Purkinje cell (primary cell): ENCODE measurements at places on chromosomes 3 and 15. TPM values are rescaled to one million over a fixed set of nuclear protein-coding genes. Genes with fewer than 3 reads are reported as not detected.

CX3CR1 gene
- polyA plus RNA-seq = 0.43 TPM in 1 of 2 replicates, not detected in the other

SRGAP3 gene
- 14.0 and 36.2 TPM in 2 replicates for polyA plus RNA-seq

RHOV gene
- polyA plus RNA-seq = 0.36 TPM in 1 of 2 replicates, not detected in the other

WDR5B gene
- 0.11 and 0.45 TPM in 2 replicates for polyA plus RNA-seq

ESYT3 gene
- polyA plus RNA-seq = 5.1 and 12.4 TPM in 2 replicates

SYNM gene
- polyA plus RNA-seq = 5.0 and 8.4 TPM in 2 replicates

SPINK8 gene
- not detected in 2 replicates for polyA plus RNA-seq

P2RY14 gene
- 2.1 TPM in 1 of 2 replicates, not detected in the other for polyA plus RNA-seq

CLDN16 gene
- polyA plus RNA-seq = not detected in 2 replicates

IMPG2 gene
- 0.05 and 0.27 TPM in 2 replicates for polyA plus RNA-seq

SLC6A20 gene
- not detected in 2 replicates for polyA plus RNA-seq

SYNPR gene
- polyA plus RNA-seq = 8.6 and 36.9 TPM in 2 replicates

GOLGA6L10 gene
- 0.42 and 1.0 TPM in 2 replicates for polyA plus RNA-seq

IVD gene
- 2.9 and 9.9 TPM in 2 replicates for polyA plus RNA-seq

ATP10A gene
- 0.11 and 0.20 TPM in 2 replicates for polyA plus RNA-seq

ASTE1 gene
- polyA plus RNA-seq = 3.0 and 4.7 TPM in 2 replicates

ADGRG7 gene
- polyA plus RNA-seq = not detected in 2 replicates

ANKRD34C gene
- polyA plus RNA-seq = 4.0 and 5.0 TPM in 2 replicates

CTXN2 gene
- polyA plus RNA-seq = 3.8 and 4.9 TPM in 2 replicates

SH2D7 gene
- not detected in 2 replicates for polyA plus RNA-seq

FSIP1 gene
- 1.5 TPM in 1 of 2 replicates, not detected in the other for polyA plus RNA-seq

APOD gene
- 23.4 and 38.2 TPM in 2 replicates for polyA plus RNA-seq

ALS2CL gene
- polyA plus RNA-seq = not detected in 2 replicates

ANKDD1A gene
- polyA plus RNA-seq = 6.2 and 13.6 TPM in 2 replicates

LIPC gene
- polyA plus RNA-seq = not detected in 2 replicates

TGM5 gene
- 0.24 TPM in 1 of 2 replicates, not detected in the other for polyA plus RNA-seq

A4GNT gene
- polyA plus RNA-seq = not detected in 2 replicates

OR5K2 gene
- not detected in 2 replicates for polyA plus RNA-seq

RARRES1 gene
- 0.71 and 2.4 TPM in 2 replicates for polyA plus RNA-seq

C3orf85 gene
- not detected in 2 replicates for polyA plus RNA-seq

TTC23 gene
- 0.47 and 4.7 TPM in 2 replicates for polyA plus RNA-seq

TGM4 gene
- not detected in 2 replicates for polyA plus RNA-seq

IQCH gene
- polyA plus RNA-seq = 1.8 and 5.2 TPM in 2 replicates

TEX55 gene
- not detected in 2 replicates for polyA plus RNA-seq

CFAP20DC gene
- 1.2 and 1.4 TPM in 2 replicates for polyA plus RNA-seq

CIDEC gene
- polyA plus RNA-seq = not detected in 2 replicates

LYZL4 gene
- polyA plus RNA-seq = not detected in 2 replicates

LEKR1 gene
- polyA plus RNA-seq = 0.15 and 1.7 TPM in 2 replicates

ARHGEF26 gene
- polyA plus RNA-seq = 6.3 and 10.9 TPM in 2 replicates

CPNE9 gene
- polyA plus RNA-seq = 6.6 and 12.5 TPM in 2 replicates

MEGF11 gene
- 0.44 and 1.1 TPM in 2 replicates for polyA plus RNA-seq

CADM2 gene
- polyA plus RNA-seq = 94.3 and 107 TPM in 2 replicates

ISY1 gene
- polyA plus RNA-seq = 5.7 and 11.1 TPM in 2 replicates

AMOTL2 gene
- polyA plus RNA-seq = 7.6 and 10.5 TPM in 2 replicates

LRRC49 gene
- 345 and 399 TPM in 2 replicates for polyA plus RNA-seq

NMB gene
- 1.4 and 6.1 TPM in 2 replicates for polyA plus RNA-seq

ISL2 gene
- polyA plus RNA-seq = not detected in 2 replicates

BHLHE40 gene
- 1.2 and 3.5 TPM in 2 replicates for polyA plus RNA-seq
